ENCODE measurements at places on chromosomes 12 and 14.

DNA sequence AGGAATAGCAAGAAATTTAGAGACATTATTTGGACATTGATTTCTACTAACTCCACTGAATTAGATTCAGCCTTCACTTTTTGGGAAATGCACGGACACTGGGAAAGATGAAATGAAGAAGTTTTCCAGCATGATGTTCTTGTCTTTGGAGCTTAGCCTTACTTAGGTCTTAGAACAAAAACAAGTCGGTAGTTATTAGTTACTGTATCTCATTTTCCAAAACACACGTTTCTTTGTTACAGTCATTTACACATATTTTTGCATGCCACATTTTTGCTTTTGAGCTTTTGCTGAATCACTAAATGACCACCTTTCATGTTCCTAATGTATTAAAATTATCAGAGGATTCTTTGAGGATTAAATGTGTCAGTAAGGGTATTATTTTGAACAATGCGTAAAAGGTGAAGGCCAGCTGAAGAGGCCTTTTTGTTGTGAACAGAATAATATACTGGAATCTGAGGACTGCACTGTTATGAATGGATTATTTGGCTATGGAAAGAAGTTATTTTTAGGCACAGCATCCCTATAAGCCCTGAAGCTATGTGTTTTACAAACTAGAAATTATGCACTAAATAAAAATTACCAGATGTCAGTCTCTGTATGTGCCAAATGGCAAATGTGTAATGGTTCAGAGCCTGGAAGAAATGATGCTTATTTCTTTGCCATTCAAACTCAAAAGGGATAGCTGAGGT, 138.2 kb downstream of the SRGAP1 start:
- DNase-seq, result no peak

GRCh38 chr12:123900871-123901376, 71.7 kb downstream of the CCDC92 start:
- DNase-seq, result no peak

GRCh38 chr14:96624661-96625425, 122.7 kb downstream of the PAPOLA start:
- no peak for DNase-seq

- DNase-seq, result no peak
Measured at GRCh38 chr12:132525833-132526455, 36.0 kb downstream of the FBRSL1 start.

GRCh38 chr14:79825046-79825521, 386.2 kb downstream of the DIO2 start:
- no peak for DNase-seq

DNA sequence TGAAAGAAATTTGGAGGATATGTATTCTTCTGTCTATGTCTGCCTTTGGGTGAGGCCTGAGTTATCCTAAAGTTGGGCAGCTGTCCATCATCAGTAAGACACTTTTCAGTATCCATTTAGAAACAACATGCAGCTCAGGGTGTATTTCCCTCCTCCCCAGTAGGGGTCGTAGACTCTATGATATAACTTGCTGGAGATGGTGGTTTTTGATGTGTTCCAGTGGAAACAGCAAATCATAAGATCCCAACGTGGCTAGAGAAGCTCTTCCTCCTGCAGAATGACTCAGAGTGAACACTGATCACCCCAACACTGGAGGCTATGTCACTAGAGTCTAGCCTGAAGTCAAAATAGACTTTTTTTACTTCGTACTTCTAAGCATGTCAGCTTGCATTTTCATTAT, 331.6 kb upstream of the STXBP6 start:
- DNase-seq, result no peak

DNA sequence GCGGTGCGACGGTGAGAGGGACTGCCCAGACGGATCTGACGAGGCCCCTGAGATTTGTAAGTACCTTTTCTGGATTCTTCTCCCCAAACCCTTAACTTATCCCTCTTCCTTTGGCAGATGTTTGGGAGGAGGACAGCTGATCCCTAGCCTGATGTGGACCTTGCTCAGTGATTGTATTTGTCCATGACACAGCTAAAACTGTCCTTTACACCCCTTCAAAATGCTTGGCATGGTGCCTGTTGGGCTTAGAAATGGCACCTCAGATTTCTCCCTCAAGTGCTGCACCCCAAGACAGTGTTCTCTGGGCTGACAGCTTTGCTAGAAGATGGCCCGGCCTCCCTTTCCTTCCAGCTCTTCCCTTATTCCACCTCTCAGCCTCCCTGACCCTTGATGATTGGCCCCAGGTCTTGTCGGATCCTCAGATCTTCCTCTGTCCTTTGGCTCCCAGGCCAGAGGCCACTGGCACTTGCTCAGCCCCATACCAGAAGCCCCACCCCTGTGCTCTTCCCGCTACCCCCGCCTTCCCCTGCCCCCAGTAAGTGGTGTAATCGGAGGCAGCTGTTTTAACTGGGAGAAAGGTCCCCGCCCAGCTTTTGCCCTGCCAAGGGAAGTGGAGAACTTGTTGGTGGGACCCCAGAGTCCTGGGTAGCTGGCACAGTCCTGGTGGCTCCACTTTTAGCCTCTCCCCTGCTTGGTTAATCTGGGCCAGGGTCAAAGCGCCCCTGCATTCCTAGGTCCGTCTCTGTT, 8.7 kb downstream of the LRP1-AS start:
- no peak for DNase-seq

DNA sequence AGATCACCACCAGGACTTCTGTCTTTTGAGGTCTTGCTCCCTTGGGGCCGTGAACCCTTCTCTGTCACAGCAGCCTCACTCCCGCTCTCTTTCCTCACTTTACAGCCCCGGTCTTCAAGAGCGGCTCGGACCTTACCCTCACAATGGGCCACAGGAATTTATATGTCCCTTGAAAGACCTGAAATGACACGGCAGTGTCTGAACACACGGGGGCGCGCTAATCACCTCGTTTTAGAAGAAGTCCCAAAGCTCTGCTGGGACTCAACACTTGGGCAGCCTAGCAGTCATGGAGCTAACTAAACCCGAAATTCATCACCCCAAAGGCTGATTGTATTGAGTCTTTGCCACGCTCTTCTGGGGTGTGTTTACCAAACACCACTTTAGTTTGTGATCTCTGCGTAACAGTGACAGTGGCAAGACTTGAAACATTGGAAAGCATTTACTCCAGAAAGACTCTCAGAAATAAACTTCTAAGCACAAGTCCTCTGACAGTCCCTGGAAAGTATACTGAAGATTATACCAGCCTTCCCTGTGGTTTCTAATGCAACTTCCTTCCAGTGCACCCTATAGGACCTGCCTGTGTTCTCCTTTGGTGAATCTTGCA, 29.0 kb downstream of the SERPINA11 start:
- DNase-seq, result no peak

DNA sequence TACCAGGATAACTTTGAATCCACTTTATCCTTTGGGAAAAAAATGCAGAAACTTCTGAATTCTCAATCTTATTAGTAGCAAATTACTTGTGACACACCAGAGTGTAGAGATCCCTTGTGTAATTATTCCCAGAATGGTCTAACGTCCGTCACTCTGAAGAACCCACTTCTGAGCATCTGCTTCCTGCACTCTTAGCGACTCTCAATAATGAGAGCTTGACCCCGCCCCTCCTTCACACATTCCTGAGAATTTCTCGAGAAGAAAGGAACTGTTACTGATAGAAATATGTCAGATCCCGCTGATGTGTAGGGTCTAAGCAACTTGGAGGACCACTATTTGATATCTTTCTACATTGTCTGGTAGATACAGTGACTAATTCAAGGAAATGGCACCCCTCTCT, 218.3 kb upstream of the PDZRN4 start:
- DNase-seq, result no peak

GRCh38 chr14:88791252-88791621, 1.5 kb downstream of the EML5 start:
- DNase-seq, result no peak

- no peak for DNase-seq
Measured at GRCh38 chr12:49507139-49507538, 31.7 kb upstream of the KCNH3 start.

GRCh38 chr12:94768398-94769046, 118.2 kb upstream of the TMCC3 start:
- DNase-seq, result no peak

DNA sequence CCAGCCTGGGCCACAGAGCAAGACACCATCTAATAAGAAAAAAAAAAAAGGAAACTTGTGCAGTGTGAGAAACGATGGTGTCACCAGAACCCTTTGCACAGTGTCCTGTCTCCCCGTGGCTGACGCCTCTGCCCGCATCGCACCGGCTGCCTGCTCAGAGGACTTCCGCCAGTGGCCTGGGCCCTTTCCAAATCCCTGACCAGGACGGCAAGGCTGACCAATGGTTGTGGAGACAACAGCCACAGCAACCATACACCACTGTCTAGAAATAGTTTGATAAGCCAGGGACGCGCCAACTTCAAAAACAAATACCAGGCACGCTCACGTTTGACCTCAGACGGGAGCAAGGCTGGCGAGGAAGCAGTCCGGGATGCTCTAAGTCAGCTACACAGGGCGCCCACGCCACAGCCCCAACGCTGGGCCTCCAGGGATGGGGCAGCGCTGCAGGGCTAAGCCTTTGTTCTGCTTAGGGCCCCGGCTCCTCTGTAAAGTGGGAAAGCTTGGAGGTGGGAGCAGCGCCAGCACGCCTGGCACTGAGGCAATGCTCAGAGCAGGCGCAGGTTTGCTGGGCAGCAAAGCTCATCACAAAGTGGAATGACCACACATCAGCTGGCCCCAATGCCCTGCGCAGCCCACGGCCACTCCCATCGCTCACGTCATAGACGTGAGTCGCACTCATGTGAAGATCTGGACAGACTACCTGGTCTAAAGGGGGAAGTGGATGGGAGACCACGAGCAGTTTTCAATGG, 12.5 kb downstream of the PGAM5 start:
- DNase-seq, result no peak

- DNase-seq, result no peak
Measured at GRCh38 chr12:49061157-49061650, 610 bp upstream of the KMT2D start.

DNA sequence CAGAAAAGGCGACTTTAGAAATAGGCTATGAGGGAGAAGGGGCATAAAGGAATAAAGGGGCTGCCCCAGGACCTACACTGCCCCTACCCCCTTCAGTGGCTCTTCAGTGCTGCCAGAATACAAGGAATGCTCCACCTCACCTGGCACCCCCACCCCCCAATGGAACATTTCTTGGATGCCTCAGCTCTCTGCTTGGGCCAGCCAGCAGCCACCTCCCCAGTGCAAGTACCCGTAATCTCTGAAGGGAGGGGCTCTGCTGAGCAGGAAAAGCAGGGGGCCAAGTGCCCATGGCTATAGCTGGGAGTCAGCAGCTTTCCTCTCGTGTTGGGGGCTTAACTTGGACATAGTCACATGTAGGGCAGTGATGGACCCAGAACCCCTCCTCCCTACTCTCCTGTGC, 33.3 kb downstream of the BAZ2A start:
- DNase-seq, result no peak

GRCh38 chr12:83866477-83866876, 1046.1 kb downstream of the SLC6A15 start:
- no peak for DNase-seq

DNA sequence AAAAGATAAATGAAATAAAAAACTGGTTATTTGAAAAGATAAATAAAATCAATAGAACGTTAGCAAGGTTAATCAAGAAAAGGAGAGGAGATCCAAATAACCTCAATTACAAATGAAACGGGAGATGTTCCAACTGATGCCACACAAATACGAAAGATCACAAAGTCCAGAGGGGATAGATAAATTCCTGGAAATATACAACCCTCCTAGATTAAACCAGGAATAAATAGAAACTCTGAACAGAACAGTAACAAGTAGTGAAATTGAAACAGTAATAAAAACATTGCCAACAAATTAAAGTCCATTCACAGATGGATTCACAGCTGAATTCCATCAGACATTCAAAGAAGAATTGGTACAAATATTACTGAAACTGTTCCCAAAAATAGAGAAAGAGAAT, 12.4 kb downstream of the CLEC1A start:
- DNase-seq, result no peak

GRCh38 chr14:24612196-24612595, 2.7 kb upstream of the GZMH start:
- DNase-seq, result no peak

GRCh38 chr12:108040947-108041346, 88.1 kb upstream of the WSCD2 start:
- DNase-seq, result no peak

GRCh38 chr14:100392356-100392755, 69.2 kb downstream of the SLC25A47 start:
- DNase-seq, result no peak

DNA sequence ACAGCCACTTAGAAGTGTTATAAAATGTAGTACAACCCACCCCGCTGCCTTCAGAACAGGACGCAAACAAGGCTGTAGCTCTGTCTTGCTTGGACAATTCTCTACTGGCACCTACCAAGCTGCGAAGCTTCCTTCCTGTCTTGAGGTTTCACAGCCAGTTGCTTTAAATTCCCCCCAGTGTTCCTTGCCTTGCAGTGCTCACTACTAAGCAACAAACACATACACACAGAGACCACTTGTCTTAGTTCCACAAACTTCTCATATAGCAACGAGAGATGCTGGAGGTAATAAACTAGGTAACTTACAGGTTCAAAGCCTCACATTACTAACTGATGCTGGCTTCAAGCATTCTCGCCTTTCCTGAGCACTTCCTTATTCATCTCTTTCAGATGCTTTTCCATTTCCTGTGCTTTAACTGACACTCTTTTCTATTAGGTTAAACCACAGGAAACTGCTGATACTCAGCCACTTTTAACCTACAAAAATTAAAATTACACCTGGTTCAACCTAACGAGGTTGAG, 91.5 kb upstream of the PTGDR start:
- DNase-seq, result peak; percentile 1

GRCh38 chr12:168763-169525, 45.0 kb downstream of the SLC6A12 start:
- DNase-seq, result no peak

DNA sequence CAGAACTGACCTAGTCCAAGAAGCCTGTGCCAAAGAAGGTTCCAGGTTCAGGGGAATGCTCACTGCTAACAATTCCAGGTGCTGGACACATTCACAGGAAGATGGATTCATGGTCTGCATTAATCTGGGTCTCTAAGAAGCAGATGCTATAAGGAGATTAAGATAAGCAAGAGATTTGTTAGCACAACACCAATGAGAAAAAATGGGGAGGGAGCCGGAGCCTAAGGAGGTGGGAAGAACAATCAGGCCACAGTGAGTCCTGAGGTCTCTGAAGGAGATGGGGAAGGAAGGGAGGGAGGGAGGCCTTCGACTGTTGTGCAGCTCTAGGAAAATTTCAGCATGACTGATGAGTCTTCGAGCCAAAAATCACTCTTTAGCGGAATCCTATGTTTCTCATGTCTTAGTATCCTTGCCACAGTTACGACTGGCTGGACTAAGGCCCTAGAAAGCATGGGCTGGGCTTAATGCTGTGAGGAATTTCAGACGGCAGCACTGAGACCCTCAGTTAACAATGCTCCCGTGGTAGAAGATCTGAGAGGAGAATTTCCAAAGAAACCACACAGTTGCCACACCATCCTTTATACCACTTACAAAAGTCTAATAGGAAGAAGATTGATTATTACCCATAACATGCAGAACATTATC, 31.5 kb upstream of the PTGDR start:
- DNase-seq, result no peak

GRCh38 chr12:131461096-131461495, 249.8 kb upstream of the SFSWAP start:
- no peak for DNase-seq

GRCh38 chr14:93113678-93114067, 2.1 kb downstream of the ITPK1 start:
- DNase-seq, result no peak
